Smooth muscle cell of trachea (primary cell): ENCODE measurements at places on chromosomes 12 and 14. TPM values are rescaled to one million over a fixed set of nuclear protein-coding genes. Genes with fewer than 3 reads are reported as not detected.

Gene SINHCAF
- total RNA-seq: 7.3 and 14.1 TPM in 2 replicates

Gene SMCO2
- 0.15 and 0.17 TPM in 2 replicates for total RNA-seq

Gene SLC2A14
- total RNA-seq: 0.17 TPM in 1 of 2 replicates, not detected in the other

Gene KIF5A
- 0.44 and 0.66 TPM in 2 replicates for total RNA-seq

Gene LMNTD1
- 0.44 TPM in 1 of 2 replicates, not detected in the other for total RNA-seq

Gene VWF
- total RNA-seq: 0.99 and 2.9 TPM in 2 replicates

Gene BMAL2
- 28.8 and 71.3 TPM in 2 replicates for total RNA-seq
